ENCODE measurements at places on chromosomes 11 and 22.

DNA sequence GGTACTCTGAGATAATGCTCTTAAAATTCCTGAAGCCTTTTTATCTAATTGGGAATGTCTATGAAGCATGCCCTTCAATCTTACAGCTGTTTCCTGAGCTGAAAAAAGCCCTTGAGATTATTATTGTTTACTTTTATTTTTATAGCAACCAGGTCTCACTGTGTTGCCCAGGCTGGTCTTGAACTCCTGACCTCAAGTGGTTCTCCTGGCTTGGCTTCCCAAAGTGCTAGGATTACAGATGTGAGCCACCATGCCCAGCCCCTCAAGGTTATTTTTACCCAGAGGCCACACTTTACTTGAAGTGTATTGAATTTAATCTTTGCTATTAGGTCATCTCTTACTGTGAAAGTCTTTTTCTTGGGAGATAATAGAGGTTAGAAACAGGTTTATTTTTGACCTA, 7.0 kb upstream of the SWAP70 start:
- DNase-seq = no peak

DNA sequence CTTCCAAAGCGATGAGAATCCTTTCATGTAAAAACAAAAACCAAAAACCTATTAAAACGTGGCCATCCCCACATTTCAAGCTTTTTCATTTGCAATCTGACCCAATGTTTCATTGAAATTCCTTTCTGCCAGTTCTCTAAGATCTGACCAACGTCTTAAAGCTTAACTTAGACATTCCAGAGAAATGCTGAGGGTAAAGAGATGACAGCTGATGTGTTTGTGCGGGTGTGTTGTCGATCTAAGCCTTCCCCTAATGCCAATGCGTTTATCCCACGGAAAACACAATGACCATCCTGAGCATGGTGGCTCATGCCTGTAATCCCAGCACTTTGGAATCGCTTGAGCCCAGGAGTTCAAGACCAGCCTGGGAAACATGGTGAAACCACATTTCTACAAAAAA, 6.4 kb upstream of the TESMIN start:
- DNase-seq = no peak

GRCh38 chr11:70468256-70469195, 70.2 kb downstream of the CTTN start:
- no peak for DNase-seq

- DNase-seq = no peak
These were observed 7.5 kb downstream of the LRFN4 start for GRCh38 chr11:66864172-66864901.

DNA sequence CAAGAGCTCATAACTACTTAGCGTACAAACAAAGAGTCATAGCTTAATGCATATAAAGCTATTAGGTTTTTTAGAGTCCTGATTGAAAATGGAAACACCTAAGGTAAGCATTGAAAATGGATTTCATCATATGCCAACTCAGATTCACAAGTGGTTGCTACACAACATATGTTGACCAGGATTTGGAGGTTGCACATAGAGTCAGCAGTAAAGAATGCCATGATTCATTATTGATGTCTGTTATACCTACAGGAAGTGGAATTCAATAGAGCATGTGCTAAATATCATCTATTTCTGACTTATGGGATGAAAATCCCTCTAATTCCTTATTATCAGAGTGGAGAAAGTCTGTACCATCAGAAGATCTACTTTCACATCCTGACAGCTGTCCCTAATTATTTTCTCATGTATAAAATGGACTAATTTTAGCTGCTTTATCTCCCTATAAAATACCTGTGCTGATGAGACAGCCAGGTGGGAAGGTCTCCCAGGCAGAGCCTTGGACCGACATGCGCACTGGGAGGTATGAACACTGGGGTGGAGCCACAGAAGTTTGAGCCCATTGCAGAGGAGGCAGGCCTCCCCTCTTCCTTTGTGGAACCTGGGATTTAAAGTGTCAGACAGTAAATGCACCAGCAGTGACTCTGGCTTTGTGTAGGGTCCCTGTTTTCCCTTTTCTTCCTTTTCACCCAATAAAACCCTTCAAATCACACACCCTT, 204.2 kb downstream of the AASDHPPT start:
- no peak for DNase-seq

GRCh38 chr11:94170953-94171352, 42.3 kb downstream of the PANX1 start:
- no peak for DNase-seq

GRCh38 chr11:65802841-65803240, 16.0 kb downstream of the OVOL1 start:
- DNase-seq = peak; percentile 88

- DNase-seq = no peak
These were observed 37.1 kb upstream of the CREB3L1 start for GRCh38 chr11:46240371-46240770.

DNA sequence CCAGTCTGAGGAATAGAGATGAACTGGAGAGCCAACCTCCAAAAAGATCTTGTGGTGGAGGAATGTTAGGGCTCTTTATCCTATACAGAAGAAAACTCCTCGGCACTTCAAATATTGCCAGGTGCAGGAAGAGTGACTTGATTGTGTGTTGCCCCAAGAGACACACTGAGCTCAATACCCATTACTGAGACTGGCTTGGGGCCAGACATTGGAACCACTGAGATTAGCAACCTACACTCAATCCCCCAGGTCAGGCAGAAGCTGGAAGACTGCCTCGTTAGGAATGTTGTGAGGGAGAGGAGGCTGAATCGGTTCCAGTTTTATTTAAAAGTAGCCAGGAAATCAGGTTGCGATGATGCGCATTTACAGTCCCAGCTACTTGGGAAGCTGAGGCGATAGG, 2.4 kb upstream of the SGSM3 start:
- DNase-seq = no peak

DNA sequence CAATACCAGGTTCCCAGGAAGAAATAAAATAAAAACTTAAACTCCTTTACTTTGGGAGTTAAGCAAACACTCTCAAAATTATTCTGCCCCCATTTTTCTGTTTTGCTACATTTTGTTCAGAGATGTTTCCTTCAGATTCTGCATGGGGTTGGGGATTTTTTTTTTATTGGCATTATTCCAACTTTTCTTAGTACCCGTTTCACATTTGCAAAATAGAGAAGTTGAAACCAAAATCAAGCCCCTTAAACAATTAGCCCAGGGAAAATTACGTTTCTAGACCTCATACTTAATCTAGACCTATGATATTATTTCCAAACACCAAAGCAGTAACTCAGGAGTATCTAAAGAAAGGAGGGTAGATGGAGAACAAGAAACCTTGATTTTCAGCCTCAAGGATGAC, 20.6 kb upstream of the MS4A7 start:
- no peak for DNase-seq

- DNase-seq = no peak
These were observed 111.9 kb downstream of the MN1 start for GRCh38 chr22:27689664-27690063.

DNA sequence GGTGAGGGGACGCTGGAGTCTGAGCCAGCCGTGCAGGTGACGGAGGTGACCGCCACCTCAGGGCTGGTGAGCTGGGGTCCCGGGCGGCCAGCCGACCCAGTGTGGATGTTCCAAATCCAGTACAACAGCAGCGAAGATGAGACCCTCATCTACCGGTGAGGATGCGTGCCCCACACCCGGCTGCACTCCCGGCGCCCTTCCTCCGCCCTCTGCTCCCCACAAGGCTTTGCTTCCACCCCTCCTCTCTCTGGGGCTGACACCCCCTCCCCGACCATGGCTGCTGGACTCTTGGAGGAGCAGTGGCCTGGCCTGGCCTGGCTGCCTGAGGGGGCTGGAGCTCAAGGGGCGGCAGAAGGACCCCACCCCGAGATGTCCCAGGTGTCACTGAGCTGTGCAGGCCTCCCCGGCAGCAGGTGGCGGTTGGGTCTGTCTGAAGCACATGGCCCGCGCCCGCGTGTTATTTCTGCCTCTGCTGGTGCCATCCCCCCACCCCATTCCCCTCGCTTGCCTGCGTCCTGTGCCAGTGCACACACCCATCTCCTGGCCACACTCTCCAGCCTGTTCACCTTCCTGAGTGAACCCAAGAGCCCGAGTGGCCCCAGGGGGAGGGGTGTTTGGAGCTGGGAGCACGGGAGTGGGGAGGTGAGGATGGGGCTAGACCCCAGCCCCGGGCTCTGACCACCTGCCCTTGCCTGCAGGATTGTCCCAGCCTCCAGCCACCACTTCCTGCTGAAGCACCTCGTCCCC, 2.2 kb downstream of the LRFN4 start:
- no peak for DNase-seq

- no peak for DNase-seq
These were observed 6.0 kb downstream of the PAX6 start for GRCh38 chr11:31805037-31805628.

- DNase-seq = no peak
These were observed 961 bp downstream of the SUSD2 start for GRCh38 chr22:24181996-24182899.

GRCh38 chr11:112042161-112042960, 17.2 kb downstream of the DLAT start:
- no peak for DNase-seq

- DNase-seq = peak; percentile 9
These were observed 53.3 kb upstream of the SYN3 start for GRCh38 chr22:33111491-33111890.

DNA sequence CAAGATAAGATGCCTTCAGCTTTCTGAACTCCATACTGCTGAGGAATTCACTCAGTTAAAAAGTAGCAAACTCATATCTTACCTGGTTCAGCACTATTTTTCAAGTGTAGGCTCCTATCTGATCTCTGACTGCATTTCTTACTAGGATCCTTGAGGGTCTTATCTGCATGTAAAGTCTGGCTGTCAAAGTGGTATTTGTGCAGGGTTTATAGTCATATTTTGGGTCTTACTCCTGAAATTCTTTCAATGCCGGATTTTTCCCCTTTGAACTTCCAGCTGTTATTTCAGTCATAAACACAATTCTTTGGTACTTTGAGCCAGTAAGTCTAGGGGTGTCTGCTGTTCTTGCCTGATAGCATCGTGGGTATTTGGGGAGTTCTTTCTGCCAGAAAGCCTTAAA, 25.3 kb upstream of the NOX4 start:
- no peak for DNase-seq

GRCh38 chr11:134725716-134726639, 313.9 kb upstream of the B3GAT1 start:
- DNase-seq = no peak

GRCh38 chr22:17380359-17381087, 11.3 kb downstream of the CECR2 start:
- DNase-seq = no peak

GRCh38 chr11:65454696-65455456, 32.3 kb downstream of the NEAT1 start:
- peak; percentile 96 for DNase-seq

DNA sequence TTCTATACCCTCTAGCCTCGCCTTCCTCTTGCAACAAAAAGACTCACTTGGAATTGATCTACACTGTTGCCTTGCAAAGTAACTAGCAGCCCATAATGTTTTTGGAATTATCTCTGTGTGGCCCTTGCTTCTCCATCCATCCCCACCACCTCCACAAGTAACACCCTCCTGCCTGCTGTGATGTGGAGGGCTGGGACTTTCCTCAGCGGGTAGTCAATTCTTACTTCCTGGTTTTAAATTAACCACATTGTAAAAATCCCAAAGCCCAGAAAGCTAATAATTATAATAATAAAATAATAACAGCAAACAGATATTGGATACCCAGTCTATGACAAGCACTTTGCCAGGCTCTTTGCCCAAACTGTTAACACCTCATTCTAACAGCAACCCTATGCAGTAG, 40.8 kb upstream of the GALNT18 start:
- DNase-seq = peak; percentile 32

GRCh38 chr22:44304354-44304753, 8.4 kb downstream of the SHISAL1 start:
- no peak for DNase-seq

DNA sequence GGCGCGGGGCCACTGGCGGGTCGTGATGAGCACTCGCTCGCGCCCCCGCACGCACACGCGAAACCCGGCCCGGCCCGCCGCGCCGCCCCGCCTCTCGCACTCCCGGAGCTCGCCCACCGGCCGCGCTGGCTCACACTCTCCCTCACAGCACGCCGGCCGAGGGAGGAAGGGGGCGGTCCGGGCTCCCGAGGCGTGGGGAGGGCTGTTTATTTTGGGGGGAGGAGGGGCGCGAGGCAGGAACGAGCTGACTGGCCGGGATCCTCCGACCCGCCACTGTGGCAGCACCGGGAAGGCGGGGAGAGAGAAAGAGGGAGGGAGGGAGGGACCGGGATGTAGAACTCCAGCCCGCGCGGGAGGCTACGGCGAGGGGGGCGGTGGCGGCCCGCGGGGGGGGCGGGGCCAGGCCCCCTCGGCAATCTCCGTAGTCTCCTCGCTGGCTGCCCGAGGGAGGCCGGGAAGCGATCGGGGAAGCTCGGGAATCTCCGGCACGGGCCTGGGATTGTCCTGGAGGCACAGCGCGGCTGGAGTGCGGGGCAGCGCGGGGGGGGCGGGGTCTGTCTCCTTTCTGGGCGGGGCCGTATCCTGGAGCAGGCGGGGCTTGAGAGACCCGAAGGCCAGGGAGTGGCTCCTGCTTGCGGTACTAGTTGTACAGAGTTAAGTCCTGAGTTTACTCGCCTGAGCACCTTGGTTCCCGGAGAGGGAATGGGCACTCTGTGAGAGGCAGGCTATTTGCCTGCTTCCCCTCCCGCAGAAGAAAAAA, at the start of gene RBFOX2:
Gene RBFOX2 (minus strand): TSS at position 179 of the 760 bp plus-strand sequence. CDS start 399 bp downstream, outside the sequence.
- peak; percentile 88 for DNase-seq

- DNase-seq = no peak
These were observed 10.9 kb upstream of the DCHS1 start for GRCh38 chr11:6666302-6667183.

GRCh38 chr22:27602390-27602789, 199.2 kb downstream of the MN1 start:
- DNase-seq = no peak

Measured in GM12865 (cell line).